ENCODE measurements at places on chromosomes 11 and 22. TPM values are rescaled to one million over a fixed set of nuclear protein-coding genes. Genes with fewer than 3 reads are reported as not detected.

Gene TIMP3
- 0.21 TPM for total RNA-seq

Gene PAX6
- 0.21 TPM for total RNA-seq

Gene EIF3L
- 516 TPM for total RNA-seq

Gene USP2
- under 0.01 TPM for total RNA-seq

Gene ESAM
- 9.4 TPM for total RNA-seq
